Right atrium auricular region (tissue), 2 donors: ENCODE measurements at places on chromosomes 13 and 19. TPM values are rescaled to one million over a fixed set of nuclear protein-coding genes. Genes with fewer than 3 reads are reported as not detected.

- DNase-seq = no peak
Measured at GRCh38 chr13:42395086-42395821, 123.3 kb downstream of the AKAP11 start.

Gene RXFP2
- total RNA-seq = not detected

- DNase-seq = no peak
Measured at GRCh38 chr13:79659121-79659521, 178.2 kb downstream of the NDFIP2 start.

Gene DMPK
- total RNA-seq = 107 TPM

GRCh38 chr19:756236-756635 lies 5.3 kb downstream of the MISP start:
- no peak for DNase-seq

Gene ZNF541
- total RNA-seq = 0.20 TPM

DNA sequence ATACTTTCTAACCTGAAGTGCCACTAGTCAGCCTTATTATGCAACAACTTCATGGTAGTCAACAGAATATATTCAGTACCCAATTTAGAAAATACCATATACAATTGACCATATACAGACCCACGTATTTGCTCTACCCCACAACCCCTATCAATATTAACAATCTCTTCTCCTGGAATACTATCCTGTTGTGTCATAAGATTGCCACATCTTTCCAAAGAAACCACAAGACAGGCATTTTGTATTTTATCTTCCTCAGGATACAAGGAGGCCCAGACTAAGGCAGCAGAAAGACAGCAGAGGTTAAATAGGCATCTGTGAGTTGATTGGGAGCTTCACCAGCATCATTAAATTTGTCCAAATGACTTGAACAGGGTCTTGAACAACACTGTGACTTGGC lies 4.5 kb downstream of the SPART start:
- DNase-seq = no peak

DNA sequence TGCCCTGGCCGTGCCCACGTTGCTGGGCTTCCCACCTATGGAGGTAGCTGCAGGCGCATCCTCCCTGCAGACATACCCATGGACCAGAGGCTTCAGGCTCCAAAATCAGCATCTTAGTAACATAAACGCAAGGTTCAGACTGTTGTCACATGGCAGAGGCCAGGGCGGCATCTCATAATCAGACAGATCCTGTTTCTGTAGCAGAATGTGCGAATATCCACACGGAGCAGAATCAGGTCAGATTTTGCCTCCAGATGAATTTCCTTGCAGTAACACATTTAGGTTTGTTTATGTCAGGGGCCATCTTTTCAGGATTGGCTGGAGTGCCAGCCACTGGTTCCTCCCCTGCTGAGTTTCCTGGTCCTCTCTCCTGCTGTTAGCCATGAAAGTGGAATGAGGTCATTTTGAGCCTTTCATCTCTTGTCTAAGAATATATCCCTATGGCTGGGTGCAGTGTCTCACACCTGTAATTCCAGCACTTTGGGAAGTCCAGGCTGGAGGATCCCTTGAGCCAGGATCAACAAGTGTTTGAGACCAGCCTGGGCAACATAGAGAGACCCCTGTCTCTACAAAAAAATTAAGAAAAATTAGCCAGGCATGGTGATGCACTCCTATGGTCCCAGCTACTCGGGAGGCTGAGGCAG lies 20.5 kb downstream of the SMARCA4 start:
- DNase-seq = no peak

DNA sequence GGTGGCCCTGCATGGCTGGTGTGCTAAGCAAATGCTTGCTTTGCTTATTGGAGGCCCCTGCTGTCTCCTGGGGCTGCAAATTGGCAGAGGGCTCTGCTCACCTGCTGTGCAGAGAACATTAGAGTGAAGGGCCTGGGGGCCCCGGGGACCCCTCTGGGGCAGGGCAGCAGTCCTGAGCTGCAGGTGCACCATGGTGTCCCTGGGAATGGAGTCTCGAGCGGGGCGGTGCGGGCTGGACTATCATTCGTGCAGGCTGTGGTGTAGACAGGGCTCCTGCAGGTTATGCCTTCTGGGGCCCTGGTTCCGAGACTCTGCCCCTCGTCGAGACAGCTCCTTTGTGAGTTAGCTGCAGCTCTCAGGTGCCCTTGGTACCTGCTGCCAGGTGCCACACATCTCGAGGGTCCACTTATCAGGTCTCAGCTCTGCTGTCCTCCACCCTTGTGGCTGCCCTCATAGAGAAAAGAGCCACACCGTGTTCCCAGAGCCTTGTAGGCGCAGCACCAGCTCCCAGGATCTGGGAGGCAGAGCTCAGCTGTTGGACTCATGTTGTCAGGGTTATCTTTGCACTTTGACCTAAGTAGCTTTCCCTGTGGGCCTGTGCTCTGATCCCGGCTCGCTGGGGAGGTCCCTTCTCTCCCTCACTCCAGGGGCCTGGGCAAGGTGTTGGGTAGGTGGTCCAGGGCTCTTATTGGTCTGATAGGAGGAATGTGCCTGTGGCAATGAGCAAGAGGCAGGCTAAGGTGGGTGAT lies 58.0 kb upstream of the ZNF536 start:
- DNase-seq = no peak
